ENCODE measurements at places on chromosomes 11 and 22. TPM values are rescaled to one million over a fixed set of nuclear protein-coding genes. Genes with fewer than 3 reads are reported as not detected.

The PDGFD gene
- 47.7 TPM for total RNA-seq

The HTR3A gene
- not detected for total RNA-seq

- DNase-seq = no peak
These were observed 44.8 kb downstream of the ENDOD1 start for GRCh38 chr11:95134491-95134890.

The CAVIN3 gene
- total RNA-seq = 167 TPM

- no peak for DNase-seq
These were observed 202.4 kb downstream of the SOX6 start for GRCh38 chr11:16153951-16154350.

DNA sequence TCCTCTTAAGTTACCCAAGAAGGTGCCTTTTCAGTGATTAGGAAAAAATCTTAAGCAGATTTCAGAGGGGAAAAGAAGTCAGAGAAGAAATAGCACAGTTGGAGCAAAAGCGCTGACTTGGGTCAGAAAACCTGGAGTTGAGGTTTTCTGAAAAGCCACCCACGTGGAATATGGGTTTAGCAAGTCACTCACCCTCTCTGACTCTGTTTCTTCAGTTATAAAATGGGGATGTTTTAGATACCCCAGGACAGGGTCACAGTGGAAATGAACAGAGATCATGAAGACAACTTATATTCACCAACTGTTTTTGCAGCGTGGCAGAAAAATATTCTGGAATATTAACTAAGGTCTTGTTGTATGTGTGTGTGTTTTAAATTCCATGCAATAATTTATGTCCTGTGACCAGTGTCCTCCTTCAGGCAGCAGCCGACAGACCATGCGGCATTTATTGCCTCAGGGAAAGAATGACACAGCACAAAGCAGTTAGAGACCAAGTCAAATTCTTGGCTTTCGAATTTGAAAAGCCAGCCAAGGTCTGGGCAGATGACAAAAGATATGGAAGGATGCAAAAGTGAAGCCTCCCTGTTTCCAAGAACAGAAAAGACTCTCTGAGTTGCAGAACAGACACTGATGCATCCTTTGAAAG, 119.9 kb downstream of the MIAT start:
- peak; percentile 61 for DNase-seq

The ELMOD1 gene
- 0.33 TPM for total RNA-seq

DNA sequence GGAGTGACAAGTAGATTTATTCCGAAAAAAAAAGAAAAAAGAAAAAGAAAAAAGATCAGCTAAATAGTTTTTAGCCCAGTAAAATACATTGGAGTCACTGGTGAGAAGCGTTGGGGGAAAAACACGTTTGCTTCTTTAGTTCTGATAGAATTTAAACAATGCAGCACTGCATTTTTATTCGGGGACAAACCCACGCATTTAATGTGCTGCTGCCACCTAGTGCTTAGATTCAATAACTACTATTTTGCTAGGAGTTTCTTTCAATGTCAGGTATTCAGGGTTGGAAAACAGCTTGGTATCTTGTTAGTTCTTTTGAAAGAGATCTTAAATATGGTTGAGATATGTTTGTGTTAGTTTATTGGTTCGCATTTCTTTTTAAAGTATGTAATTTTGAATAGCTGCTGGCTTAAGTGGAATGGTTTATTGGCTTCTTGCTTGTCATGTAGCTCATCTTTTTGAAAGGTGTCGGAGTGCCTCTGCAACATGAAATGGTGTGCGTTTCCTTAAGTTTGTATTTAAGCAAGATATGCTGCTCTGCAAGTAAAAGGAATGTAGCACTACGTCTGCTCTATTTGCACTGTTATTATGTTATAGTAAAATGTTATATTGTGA, 41.9 kb downstream of the SVIP start:
- DNase-seq = no peak

GRCh38 chr22:50144005-50144614, 26.4 kb upstream of the PANX2 start:
- peak; percentile 54 for DNase-seq
